Mammary epithelial cell (primary cell): ENCODE measurements at places on chromosomes 5 and 9.

DNA sequence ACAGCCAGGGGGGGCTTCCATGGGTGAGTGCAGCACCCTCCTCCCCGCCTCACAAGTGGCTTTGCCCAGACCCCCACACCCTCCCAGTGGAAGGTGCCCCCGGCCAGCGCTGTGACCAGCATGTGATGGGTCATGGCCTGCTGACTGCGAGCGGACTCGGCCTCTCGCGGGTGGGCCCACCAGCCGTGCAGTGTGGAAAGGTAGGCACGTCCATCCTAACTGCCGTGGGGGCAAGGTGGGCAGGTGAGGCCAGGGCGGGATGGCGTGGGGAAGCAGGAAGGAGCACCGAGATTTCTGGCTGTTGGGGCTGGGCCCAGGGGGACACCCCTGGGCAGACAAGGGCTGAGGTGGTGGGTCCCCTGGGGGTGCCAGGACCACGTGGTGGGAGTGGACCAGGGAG lies 12.1 kb downstream of the SOHLH1 start:
- no peak for DNase-seq

GRCh38 chr9:122389799-122390481 lies 19.1 kb downstream of the PTGS1 start:
- peak; percentile 50 for DNase-seq

GRCh38 chr9:107863396-107863795 lies 373.8 kb upstream of the KLF4 start:
- no peak for DNase-seq

GRCh38 chr5:127418974-127419682 lies 98.3 kb upstream of the PRRC1 start:
- DNase-seq: no peak

- peak; percentile 68 for DNase-seq
Measured at GRCh38 chr9:419571-420171, 205.0 kb downstream of the DOCK8 start.

GRCh38 chr9:133862585-133863256 lies 124.6 kb upstream of the SARDH start:
- DNase-seq: no peak
